BE2C (cell line): ENCODE measurements at places on chromosomes 6 and 20.

- DNase-seq: no peak
Observed at GRCh38 chr6:87176493-87176892, 21.1 kb downstream of the ZNF292 start.

GRCh38 chr6:144820270-144820669 is 535.1 kb downstream of the UTRN start:
- no peak for DNase-seq

- DNase-seq: no peak
Observed at GRCh38 chr6:134046054-134046453, 6.4 kb downstream of the SLC2A12 start.

DNA sequence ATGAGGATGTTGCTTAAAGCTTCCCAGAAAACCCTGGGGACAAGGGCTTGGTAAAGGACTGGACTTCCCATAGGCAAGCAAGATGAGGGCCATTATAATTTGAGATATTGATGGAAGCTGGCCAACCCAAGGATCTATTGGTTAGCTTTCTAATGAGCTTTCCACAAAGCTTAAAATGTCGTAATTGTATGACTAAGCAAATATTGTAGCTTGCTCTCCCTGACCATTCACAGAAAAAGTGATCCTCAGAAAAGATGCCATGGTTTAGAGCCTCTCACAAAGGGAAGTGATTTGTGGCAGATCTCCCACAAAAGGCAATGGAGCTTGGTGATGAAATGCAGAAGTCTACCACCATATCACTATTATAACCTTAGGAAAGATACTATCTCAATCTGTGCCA is 13.6 kb downstream of the IL17F start:
- no peak for DNase-seq

DNA sequence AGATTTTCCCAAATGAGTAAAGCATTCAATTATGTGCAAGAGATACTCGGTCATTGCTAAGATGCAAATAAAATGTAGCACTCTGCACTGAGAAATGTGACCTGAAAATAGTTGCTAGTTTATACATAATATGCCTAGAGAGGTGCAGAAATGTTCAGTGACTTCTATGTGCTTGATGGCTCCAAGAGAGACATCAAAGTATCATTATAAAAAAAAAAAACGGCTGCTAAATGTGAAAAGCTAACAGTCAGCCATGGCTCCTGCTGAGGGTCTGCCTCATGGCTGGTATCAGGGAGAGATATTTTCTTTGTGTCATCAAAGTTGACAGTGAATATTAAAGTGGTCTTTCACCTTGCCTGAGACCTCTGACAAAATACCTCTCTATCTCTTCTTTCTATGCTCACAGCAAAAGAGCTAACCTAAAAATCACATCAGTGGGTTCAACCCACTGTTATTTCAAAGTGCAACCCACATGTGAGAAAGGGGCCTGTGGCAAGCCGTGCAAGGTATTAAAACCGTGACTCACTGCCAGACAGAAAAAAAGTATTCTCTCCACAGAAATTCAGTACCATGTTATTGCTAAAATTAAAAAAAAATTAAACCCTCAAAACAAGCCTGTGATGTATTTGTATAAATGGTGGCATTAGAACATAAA is 259.0 kb downstream of the HIVEP2 start:
- DNase-seq: no peak

DNA sequence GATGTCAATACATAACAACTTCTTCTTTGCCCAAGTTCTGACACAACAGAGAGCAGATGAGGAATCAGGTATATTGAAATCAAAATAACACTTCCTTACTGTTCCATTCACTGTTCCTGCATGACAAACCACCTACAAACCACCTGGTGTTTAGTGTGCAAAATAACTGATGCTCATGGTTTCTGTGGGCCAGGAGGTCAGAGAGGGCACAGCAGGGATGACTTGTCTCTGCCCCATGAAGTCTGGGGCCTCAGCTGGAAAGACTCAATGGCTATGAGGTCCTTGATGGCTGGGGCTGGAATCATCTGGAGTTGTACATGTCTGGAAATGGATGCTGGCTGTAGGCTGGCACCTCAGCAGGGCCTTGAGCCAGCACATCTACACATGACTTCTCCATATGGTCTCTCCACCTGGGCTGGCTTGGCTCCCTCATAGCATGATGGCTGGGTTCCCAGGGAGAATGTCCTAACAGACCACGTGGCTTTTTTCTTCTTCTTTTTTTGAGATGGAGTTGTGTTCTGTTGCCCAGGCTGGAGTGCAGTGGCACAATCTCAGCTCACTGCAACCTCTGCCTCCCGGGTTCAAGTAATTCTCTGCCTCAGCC is 7.4 kb upstream of the COX4I2 start:
- no peak for DNase-seq

- DNase-seq: no peak
Observed at GRCh38 chr6:148750838-148751792, 4.3 kb downstream of the UST start.
